ENCODE measurements at places on chromosomes 1 and 21.

- no peak for DNase-seq
Measured at GRCh38 chr1:103514920-103515503, 10.5 kb upstream of the RNPC3 start.

DNA sequence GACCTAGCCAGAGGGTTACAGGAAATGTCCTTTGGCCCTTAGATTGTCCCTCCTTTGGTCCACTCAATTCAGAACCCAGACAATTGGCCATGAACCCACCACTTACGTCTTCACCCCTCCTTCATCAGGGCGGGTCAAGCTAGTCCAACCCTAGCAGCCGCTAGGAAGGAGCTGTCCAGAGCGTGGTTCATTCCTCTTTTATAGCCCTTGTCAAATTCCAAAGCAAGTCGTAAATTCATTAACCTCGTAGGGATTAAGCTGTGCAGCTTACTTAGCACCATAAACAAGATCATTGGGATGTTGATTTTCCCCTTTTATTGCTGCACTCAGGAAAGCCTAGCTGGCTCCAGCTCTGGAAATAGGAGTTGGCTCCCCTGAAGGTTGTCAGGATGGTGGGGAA lies 90.1 kb downstream of the TMEM53 start:
- DNase-seq = no peak

- DNase-seq = no peak
Measured at GRCh38 chr1:31931593-31932225, 6.5 kb downstream of the PTP4A2 start.

GRCh38 chr1:115115521-115116161 lies 26.3 kb upstream of the TSPAN2 start:
- DNase-seq = no peak

- no peak for DNase-seq
Measured at GRCh38 chr1:172179918-172180317, 240.6 kb upstream of the C1orf105 start.

- DNase-seq = no peak
Measured at GRCh38 chr1:78540048-78540447, 49.3 kb downstream of the PTGFR start.

DNA sequence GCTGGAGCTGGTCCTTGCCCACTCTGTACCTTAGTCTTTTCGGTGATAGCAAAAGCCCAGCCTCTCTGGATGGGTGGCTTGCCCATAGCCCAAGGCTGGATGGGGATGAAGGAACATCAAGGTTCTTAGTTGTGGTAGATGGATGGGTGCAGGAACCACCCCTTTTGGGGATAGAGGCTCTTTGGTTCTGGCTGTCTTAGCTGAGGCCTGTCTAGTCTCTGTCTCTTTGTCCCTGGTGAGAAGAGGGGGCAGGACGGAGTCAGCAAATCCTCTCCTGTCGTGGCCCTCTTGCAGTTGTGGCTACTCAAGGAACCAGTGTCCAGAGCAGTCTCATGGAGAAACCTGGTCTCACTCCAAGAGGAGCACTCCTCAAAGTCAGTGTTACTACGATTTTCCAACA lies 8.5 kb downstream of the VANGL2 start:
- DNase-seq = no peak

DNA sequence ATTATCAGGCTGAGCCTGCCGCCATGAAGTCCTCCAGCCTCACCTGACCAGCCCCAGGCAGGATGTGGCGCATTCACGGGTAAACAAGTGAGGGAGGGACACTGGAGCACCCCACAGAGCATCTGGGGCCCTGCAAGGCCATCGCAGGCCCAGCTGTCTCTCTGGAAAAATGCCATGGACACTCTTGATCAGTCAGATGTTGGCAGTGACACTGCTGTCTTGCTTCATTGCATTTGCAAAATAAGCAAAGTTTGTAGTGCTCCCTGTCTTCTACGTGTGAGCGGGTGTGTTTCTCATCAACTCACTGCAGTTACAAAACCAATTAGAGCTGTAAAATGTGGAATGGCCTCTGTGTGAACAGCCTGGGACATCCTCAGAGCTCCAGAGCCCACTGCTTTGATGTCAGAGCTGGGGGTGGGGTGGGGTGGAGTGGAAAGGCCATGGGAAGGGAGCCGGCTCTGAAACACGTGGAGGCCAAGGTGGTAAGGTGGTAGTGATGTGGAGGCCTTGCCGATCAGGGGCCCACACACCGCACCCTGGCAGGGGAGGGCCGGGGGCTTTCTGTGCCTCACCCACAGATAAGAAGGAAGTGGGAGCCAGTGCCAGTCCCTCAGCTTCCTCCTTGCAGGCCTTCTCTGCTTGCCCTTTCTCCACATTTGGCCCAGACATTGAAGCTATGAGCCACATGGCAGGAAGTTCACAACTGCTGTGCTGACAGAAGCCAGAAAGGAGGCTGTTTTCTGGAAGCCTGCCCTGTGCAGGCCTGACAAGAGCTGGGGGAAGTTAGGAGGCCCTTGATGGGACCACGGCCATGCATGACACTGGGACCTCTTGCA lies 254.9 kb downstream of the RHOU start:
- DNase-seq = no peak

DNA sequence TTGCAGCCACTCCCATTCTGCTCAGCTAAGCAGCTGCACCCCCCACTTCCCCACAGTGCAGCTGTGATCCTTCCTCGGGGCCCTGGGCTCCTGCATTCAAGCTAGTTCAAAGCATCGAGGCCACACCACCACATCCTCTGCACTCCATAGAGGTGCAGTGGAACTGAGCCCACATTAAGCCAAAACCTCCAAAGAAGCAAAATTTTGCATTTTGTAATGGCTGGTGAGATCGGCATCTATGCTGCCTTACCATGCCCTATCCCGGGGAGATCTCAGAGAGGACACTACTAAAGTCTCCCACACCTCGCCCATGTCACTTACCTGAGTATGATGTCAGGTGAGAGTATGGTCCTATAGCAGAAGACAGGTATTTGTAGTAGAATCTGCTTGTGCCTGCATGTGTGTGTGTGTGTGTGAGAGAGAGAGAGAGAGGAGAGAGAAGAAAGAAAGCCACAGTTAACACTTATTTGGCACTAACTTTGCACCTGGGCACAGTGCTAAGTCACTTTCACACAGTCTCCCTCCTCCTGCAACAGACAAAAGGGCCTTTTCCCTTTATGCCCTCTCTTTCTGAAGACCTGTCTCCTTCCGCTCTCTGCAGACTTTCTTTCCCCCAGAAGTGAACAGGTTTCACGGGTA lies 89.8 kb downstream of the KIF14 start:
- DNase-seq = no peak

GRCh38 chr1:9778905-9779304 lies 44.9 kb downstream of the CLSTN1 start:
- no peak for DNase-seq

DNA sequence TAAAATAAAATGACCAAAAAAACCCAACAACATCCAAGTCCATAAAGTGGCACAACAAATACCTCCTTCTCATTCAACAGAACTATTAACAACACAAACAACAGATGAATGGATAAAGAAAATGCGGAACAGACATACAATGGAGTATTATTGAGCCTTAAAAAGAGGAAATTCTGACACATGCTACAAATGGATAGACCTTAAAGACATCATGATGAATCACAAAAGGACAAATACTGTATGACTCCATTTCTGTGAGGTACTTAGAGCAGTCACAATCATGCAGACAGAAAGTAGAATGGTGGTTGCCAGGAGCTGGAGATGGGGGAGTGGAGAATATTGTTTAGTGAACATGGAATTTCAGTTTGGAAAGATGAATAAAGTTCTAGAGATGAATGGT lies 42.6 kb downstream of the EYA3 start:
- no peak for DNase-seq

DNA sequence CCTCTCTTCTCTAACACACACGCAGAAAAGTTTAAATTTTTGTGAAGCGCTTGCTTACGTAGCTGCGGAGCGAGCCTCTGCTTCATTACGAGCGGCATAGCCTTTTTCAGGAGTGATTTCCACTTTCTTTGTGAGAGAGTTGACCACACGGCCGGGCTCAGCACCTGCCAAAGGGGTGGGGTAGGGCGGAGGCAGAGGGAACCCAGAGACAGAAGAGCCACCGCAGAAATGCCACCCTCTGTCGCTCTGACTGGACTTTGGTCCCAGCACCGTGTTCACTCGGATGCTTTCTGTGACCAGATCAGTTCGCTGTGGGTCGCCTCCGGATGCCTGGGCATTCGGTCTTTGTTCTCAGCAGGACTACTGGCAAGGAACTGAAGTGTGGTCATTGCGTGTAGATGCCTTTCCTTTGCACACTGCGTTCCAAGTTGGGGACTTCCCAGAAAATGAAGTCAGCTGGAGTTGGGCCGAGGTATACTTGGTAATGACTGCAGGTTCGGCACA lies 883 bp downstream of the CHODL start:
- DNase-seq = no peak

GRCh38 chr21:18499761-18500376 lies 96.3 kb upstream of the TMPRSS15 start:
- peak; percentile 8 for DNase-seq

GRCh38 chr1:75811211-75811981 lies 14.7 kb downstream of the MSH4 start:
- DNase-seq = no peak

DNA sequence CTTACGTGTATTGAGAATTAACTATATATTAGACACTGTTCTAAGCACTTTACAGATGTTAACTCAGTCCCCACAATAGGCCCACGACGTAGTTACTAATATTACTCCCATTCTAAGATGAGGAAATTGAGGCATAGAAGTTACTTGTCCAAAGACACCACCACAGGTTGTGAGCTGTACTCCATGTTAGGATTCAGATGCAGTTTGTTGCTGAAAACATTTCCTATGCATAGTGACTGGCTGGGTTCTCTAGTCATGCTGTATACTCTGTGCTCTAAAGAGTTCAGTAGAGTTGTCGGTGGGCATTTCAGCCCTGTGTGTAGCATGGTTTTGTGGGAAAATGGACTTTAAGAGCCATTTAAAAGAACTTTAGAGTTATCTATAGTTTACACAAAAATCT lies 65.2 kb downstream of the GPR137B start:
- DNase-seq = no peak

DNA sequence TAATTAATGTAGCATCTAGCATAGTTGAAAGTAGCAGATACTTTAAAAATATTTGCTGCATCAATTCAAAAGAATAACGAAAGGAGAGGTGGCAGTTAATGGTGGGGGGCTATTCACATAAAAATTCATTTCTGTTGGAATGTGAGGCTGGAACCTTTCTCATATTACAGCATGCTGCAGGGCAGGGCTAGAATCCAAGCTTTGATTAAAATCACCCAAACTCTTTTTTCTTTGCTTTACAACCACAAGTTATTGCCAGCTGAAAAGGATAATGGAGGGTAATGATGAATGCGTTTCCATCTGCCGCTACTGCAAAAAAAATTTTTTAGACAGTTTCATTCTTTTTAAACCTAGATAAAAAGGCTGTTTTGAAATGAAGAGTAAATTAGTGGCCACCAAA lies 9.8 kb downstream of the DISP1 start:
- no peak for DNase-seq

DNA sequence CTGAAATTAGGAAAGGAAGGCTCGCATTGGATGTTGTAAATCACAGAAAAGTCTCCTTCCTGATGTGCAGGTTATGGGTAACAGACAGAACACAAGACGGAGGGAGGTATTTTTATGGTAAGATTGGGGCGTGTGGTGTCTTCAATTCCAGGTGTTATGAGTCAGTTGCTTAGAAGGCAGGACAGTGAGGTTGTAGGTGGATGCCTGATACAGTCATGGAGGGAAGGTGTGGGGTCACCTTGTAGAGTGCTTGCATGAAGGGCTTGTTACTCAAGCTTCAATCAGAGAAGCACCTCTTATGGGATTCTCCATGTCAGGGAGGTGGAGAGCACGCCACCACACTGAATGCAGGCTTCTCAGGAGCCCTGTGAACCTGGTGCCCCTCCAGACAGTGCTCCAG lies 63.1 kb downstream of the C1orf21 start:
- no peak for DNase-seq

DNA sequence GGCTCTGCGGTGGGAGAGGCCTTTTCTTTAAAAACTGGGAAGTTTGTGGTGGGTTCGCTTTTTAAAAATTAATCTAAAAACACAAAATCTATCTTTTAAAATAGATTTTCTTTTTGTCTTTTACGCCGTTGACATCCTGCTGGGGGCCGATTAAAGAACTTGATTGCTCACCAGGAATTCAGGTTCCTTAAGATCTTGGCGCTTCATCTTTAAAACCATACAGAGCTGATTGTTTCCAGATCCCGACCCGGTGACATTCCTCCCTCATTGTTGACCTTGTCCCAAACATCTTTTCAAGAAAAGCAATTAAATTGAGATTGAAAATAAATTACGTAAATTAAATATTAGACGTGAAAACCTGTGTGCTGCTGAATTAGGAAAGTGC lies 546 bp upstream of the ZNF697 start:
- DNase-seq = no peak

DNA sequence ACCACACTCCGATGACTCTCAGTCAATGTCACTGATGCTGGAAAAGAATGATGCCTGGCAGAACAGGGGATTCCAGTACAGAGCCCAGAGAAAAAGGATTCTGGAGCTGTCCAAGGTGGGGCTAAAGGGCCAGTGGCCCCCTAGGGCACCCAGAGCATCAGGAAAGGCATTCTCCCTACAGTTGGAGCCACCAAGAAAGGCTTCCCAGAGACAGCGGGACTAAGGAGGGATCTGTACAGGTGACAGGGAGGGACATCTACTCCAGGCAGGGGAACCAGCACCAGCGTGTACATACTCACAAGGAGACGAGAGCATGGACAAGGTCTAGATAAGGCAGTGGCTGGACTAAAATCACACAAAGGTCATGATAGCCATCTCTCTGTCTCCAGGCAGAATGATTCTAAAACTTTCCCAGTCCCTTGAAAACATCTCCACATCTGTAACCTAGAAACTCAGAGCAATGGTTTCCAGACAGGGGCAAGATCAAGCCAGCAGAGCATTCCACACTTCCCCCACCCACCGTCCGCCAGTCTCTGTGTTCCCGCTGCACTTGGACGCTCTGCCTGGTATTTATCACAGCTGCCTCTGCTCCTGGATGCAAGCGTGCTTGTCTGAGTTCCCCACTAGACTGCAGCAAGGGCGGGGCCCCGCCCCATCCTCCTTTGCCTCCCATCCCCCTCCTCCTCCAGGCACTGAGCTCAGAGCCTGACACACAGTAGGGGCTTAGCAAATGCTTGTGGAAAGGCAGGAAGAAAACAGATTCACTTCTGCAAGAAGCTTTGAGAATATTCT lies 111.6 kb upstream of the ZC3H12A start:
- DNase-seq = no peak

DNA sequence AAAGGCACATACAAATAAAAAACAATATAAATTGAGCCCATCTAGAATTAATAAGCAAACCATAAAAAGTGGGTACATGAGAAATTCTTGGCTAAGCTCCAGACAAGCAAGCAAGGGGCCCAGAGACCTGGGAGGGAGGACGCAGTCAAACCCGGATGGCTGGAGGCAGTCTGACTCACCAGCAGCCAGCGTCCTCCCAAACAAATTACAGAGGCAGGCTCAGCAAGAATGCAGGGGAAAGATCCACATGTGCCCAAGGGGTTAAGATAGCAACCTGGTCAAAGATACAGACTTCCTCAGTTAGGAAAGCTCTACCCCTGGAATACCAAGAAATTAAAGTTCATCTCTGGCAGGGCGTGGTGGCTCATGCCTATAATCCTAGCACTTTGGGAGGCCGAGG lies 7.4 kb upstream of the TIAM1 start:
- peak; percentile 57 for DNase-seq
